Large intestine (tissue), 12 donors: ENCODE measurements at places on chromosomes 6 and 20. TPM values are rescaled to one million over a fixed set of nuclear protein-coding genes. Genes with fewer than 3 reads are reported as not detected.
A peak's percentile ranks its signal among the peaks of the same experiment; 100 is the strongest.

- DNase-seq, result no peak
Measured at GRCh38 chr6:157995458-157995857, 13.8 kb downstream of the SYNJ2 start.

Gene IL20RA
- 2.5 TPM for polyA plus RNA-seq

- peak; percentile 18 for DNase-seq
Measured at GRCh38 chr6:4910037-4910760, 93.6 kb downstream of the RPP40 start.

DNA sequence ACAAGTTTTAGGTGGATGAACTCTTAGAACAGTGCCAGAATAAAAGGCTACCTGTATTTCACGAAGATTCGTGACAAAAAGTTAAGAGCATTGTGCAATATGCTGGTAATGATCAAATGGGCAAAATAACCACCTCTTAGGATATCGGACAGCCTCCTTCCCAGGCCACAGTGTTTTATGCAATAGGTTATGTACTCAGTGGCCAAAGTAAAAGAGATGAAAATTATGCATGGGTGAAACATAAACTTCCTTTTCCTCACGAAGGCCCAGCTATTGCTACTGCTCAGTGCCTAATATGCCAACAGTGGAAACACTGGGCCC lies 153.6 kb upstream of the SIM1 start:
- no peak for DNase-seq

Gene BAK1
- polyA plus RNA-seq, result 16.3 TPM

GRCh38 chr20:64229507-64230061 lies 26.0 kb upstream of the PCMTD2 start:
- peak; percentile 85 for DNase-seq

DNA sequence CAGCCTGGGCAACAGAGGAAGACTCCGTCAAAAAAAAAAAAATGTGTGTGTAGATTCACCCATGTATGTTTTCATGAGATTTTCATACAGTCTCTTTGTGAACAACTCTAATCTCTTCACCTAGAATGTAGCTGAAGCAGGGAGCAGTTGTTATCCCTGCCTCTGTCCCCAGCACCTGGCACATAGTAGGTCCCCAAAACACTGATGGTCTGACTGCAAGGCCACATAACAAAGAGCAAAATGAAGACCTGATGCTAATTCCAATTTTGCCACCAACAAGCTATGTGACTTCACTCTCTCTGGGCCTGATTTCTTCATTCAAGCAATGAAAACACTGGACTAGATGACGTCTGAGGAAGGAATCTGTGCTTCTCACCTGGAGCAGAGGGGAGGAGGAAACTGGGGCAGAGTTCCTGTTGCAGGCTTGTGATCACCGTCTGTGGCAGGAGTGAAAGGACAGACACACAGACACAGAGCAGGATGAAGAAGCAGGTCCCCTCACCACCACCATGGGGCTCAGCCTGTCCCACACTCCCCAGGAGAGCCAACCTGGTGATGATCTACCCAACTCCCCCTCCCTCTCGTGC lies 4.6 kb downstream of the SLC44A4 start:
- DNase-seq, result no peak

- DNase-seq, result no peak
Measured at GRCh38 chr6:159094444-159095252, 49.9 kb upstream of the TAGAP start.

Gene ORC3
- 27.0 TPM for polyA plus RNA-seq

Gene IL17F
- polyA plus RNA-seq, result 0.55 TPM

DNA sequence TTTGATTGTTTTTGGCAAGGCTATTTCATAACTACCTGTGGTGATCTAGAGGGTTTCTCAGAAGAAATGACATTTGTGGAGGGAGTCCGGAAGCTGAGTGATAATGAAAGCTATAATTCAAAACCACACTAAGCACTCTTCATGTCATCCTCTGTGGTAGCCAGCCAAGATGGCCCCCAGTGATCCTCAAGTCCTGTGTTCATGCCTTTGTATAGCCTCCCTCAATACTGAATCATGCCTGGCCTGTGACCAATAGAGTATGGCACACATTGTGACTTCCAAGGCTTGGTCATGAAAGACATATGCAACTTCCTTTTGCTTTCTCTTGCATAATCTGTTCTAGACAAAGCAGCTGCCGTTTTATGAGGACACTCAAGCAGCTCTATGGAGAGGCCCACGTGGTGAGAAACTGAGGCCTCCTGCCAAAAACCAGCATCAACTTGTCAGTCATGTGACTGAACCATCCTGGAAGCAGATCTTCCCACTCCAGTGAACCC lies 12.8 kb upstream of the DNAAF9 start:
- DNase-seq, result no peak

GRCh38 chr6:108903796-108904195 lies 55.6 kb downstream of the ARMC2 start:
- DNase-seq, result peak; percentile 60

Gene ADNP
- polyA plus RNA-seq, result 70.7 TPM

DNA sequence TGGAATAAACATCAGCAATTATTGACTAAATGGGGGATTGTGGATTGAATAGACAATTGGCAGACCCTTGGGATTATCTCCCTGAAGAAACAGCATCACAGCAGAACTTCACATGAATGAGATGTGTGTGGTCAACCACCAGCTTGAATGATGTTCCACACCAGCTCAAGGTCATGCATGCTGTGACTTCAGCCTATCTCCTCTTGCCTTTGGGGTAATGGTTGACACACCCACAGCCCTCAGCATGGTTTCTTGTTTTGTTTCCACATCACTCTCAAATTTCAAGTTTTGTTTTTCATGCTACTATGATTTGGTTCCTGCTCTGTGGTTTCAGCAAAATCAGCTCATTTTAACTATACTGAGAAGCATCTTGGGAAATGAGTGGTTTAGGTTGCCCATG lies 94.3 kb downstream of the PAK5 start:
- DNase-seq, result no peak

Gene HDGFL1
- polyA plus RNA-seq, result not detected

DNA sequence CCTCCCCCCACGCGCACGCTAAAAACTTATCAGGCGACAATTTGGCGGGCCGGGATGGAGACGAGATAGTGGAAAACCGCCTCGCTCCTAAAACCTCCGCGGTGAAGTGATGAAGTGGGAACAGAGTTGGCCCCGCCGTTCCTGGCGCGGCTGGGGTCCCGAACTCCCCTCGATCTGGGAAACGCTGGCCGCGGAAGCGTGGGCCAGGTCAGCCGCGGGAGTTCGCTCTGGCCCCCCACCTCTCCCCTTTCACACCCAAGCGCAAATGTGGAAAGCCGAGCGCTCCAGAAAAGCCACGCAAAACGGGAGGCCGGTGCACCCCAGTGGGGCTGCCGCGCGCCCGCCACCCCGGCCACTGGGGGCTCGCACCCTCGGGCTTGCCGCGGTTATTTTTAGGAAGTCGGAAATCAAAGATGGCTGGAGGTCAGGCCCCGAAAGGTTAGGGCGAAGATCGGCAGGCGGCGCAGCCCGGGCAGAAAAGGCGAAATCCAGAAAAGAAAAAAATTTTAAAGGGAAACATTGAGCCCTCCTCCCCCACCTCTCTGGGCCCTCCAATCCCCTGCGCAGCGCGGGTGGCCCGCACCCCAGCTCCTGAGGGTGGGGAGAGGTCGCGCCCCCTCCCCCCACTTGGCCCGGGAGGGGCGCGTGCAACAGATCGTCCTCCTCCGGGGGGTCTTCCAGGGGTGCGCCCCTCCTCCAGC lies 1.0 kb downstream of the SALL4 start:
- no peak for DNase-seq

DNA sequence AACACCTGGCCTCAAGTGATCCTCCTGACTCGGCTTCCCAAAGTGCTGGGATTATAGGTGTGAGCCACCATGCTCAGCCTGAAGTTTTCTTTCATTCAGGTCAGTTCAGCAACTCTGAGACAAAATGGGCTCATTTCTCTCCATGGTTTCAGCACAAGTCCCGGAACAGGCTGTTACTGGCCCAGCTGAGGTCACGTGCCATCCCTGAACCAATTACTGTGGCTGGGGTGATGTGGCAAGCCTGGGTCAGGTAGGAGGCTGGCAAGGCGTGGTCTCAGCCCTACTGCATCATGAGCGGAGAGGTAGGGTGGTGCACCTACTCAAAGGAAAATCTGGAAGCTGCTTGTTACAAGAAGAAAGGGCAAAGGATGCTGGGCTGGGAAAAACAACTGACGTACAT lies 326.4 kb downstream of the KIF16B start:
- no peak for DNase-seq

- DNase-seq, result no peak
Measured at GRCh38 chr6:63526931-63527330, 45.3 kb upstream of the LOC128125822 start.

DNA sequence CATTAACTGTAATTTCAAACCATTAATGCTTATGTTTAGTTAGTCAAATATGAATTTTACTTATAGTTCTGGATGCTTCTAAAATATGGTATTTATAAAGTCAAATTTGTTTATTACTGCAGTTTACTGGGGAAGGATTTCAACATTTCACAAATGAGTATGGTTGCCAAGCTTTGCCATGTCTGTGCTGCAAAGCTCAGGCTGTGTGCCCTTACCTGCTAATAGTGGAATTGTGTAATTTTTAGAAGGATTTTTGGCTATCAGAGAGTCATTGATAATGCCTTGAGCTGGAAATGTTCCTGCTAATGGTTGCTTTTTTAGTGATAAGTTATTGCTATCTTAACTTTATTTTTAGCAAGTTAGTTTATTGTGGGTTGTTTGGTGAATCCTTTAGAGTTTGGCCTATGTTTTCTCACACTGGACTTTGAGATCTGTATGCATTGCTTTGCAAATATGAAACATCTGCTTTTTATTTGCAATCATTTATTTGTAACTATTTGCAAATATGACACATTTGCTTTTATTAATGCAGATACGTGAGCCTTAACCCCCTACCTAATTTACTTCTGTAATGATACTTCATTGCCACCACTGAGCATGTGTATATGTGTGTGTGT lies 105.8 kb downstream of the CD109 start:
- peak; percentile 11 for DNase-seq

Gene EYA4
- 0.21 TPM for polyA plus RNA-seq

Gene LY86
- 3.5 TPM for polyA plus RNA-seq

DNA sequence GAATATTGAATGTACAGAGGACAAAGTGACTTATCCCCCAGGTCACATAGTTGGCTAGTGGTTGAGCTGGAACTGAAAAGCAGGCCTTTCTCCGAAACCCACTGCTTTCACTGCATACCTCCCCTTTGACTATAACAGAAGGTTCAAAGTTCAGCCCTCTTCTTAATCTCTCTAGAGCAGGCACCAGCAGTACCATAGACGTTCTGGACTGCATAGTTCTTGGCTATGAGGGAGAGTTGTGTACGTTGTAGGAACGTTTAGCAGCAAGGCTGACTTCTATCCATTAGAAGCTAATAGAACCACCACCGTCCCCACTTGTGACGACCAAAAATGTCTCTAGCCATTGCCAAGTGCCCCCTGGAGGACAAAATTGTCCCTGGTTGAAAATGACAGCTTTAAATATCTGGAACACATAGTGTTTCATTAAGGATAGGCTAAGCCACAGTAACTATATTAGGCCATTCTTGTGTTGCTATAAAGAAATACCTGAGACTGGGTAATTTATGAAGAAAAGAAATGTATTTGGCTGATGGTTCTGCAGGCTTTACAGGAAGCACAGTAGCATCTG lies 123.8 kb upstream of the MTHFD1L start:
- DNase-seq, result no peak

GRCh38 chr6:15296735-15297134 lies 50.9 kb downstream of the JARID2 start:
- no peak for DNase-seq

DNA sequence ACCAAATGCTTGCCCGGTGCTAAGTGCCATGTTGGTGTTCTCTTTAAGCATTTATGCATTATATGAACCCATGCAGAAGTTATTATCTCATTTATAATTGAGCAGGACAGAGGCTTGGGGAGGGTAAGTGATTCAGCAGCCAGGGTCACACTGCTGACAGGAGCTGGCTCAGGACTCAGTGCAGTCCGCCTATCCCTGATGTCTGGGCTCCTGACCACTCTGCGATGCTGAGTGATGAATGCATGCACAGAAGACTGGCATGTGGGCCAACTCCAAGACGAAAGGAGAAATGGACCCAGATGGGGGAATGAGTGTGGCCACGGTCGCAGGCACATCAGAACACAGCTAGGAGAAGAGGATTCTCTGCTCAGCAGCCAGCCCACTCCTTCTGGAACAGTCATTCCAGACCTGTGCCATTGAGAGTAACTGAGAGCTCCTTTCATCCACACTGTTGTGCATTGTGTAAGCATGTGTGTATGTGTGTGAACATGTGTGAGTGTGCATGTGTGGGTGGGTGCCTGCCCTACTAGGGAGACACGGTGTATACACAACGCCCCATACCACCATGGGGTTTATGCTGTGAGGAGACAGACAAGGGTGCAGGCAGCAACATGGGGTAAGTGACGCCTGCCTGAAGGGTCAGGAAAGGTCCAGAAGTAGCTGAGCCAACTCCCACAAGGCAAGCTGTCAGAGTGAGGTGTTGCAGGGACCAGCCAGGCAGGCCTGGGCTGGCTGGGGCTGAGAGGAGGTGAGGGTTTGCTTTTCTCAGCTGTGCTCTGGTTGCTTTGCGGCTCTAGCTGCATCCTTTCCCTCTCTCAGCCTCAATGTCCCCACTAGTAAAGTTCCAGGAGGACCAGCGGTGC lies 97.8 kb upstream of the PMEPA1 start:
- no peak for DNase-seq

Gene SLC22A7
- 1.2 TPM for polyA plus RNA-seq

Gene COL9A1
- polyA plus RNA-seq, result 5.2 TPM

Gene SOBP
- polyA plus RNA-seq, result 4.6 TPM

Gene HLA-DRB5
- 20.4 TPM for polyA plus RNA-seq

GRCh38 chr6:34374069-34374468 lies 18.4 kb downstream of the NUDT3 start:
- DNase-seq, result no peak

- DNase-seq, result no peak
Measured at GRCh38 chr6:112795316-112795715, 448.2 kb downstream of the RFPL4B start.

Gene MOCS3
- 3.8 TPM for polyA plus RNA-seq

- peak; percentile 26 for DNase-seq
Measured at GRCh38 chr6:55069132-55069781, 105.1 kb upstream of the HCRTR2 start.

DNA sequence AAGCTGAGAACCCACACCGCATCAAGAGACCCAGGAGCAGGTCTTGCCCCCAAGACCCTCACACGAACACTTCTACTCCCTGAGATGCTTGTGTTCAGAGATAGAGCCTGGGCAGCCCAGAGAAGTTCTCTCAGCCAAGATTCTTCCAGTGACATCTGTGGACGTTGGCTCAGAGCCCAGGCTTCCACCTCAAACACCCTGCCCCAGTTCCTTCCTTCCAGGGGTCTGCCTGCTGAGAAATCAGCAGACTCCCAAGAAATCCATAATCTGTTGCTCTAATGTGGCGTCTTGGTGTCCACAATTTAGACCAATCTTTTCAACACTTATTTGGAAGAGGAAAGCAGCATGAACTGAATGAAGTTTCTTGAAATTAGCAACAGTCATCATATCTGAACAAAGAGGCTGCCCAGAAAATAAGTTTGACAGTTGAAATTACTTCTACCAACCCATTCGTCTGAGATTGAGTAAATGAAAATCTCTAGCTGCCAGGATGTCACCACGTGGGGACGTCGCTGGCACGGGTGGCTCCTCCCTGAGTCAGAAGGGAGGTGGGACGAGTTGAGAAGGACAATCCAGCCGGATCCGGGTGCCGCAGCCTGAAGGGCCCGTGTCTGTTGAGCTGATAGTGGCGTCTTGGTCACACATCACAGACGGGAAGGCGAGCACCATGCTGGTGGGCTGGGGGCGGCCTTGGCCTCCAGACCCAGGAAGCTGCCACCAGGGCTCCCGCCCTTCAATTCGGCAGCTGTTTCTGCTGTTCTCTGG lies 400.9 kb downstream of the TAF4 start:
- DNase-seq, result no peak

GRCh38 chr6:16512544-16513290 lies 248.5 kb downstream of the ATXN1 start:
- DNase-seq, result no peak
